HS-27A (cell line): ENCODE measurements at places on chromosomes 7 and 10.

GRCh38 chr7:101877882-101878591, 60.6 kb downstream of the CUX1 start:
- DNase-seq: no peak

DNA sequence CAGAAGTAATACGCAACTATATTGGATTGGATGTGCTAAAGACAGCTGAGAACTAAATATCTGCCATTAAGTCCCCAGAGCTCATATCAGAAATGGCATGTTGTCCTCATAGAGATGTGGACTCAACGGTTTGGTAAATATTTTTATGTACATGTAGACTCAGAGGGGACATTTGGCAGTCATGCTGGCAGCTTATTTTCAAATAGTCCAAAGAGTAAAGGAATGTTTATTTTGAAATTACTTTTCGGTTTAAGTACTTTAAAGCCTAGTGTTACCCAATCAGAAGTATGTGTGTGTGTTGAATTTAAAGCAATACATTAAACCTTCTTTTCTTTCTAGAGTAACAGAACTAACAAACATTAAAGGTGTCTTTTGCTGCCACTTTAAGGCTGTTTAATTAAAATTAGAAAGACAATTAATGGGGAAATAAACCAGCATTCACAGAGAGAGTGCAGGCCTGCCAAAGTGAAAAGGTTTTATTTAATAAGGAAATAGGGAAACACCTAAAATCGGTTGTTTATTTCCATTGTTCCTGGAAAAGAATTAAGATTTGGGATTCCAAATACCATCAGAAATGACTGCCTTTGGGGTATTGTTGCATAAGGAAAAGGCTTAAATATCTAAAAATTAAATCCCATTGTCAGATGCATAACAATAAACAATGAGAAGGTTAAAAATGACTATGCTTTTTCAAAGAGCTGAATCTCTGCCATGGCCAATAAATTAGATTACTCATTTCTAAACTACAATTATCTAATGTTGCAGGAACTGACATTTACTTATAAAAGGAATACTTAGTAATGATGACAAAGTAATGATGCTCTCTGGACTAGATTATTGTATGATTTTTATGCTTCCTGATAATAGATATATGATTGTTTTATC, 113.4 kb upstream of the AHR start:
- DNase-seq: no peak

GRCh38 chr10:62978482-62978881, 154.6 kb upstream of the NRBF2 start:
- no peak for DNase-seq

DNA sequence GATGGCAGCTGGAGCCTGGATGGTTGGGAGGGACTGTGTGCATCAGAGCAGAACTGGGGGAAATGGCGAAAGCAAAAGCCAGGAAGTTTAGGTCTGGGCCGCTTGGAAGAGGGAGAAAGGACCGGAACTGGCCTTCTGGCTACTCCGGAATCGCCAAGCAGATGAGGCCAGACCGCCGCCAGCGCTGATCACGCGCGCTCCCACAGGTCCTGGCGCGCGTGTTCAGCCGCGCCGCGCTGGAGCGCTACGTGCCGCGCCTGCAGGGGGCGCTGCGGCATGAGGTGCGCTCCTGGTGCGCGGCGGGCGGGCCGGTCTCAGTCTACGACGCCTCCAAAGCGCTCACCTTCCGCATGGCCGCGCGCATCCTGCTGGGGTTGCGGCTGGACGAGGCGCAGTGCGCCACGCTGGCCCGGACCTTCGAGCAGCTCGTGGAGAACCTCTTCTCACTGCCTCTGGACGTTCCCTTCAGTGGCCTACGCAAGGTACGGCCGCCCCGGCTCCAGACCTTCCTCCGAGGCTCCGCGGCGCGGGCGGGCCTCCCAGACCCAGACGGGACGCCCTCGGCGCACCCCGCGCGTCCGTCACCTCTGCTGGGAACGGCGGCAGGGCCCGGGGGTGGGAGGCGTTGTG, 2.0 kb downstream of the CYP26C1 start:
- no peak for DNase-seq

DNA sequence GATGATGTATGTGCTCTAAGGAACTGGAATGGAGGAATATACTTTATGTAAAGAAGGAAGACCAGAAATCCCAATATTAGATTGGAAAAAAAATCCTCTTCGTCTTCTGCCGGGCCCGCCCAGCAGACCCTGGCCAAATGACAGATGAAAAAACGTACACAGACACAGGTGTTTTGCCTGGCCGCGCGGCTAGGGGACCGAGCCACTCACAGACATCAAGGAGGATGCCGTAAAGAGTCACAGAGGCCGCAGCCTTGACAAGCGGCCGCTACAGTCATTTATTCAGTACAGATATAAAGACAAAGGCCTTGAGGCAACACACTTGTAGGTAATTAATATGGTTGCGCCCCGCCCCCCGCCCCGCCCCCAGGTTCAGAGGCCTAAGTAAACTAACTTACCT, 594.1 kb downstream of the GRM8 start:
- no peak for DNase-seq

- no peak for DNase-seq
Observed at GRCh38 chr7:43648473-43649406, 65.8 kb downstream of the STK17A start.
